ENCODE measurements at places on chromosomes 3 and 15.

DNA sequence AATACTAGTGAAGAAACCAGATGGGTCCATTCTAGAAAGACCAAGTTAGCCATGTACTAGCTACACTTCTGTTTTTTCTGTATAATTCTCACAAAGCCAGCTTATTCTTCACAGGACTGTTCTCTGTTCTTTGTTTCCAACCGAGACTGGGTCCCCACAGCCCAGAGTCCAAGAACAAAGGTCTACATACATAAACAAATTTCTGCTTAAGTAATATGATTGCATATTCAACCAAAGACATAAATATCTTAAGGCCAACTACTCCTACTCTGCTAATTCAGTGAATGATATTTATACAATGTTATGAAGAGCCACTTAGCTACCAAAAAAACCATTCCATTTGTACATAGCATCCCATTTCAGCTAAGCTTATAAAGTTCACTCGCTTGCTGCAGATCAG lies 299.8 kb upstream of the CCDC54 start:
- no peak for DNase-seq

- no peak for DNase-seq
Measured at GRCh38 chr3:121821421-121822199, 13.2 kb downstream of the IQCB1 start.

DNA sequence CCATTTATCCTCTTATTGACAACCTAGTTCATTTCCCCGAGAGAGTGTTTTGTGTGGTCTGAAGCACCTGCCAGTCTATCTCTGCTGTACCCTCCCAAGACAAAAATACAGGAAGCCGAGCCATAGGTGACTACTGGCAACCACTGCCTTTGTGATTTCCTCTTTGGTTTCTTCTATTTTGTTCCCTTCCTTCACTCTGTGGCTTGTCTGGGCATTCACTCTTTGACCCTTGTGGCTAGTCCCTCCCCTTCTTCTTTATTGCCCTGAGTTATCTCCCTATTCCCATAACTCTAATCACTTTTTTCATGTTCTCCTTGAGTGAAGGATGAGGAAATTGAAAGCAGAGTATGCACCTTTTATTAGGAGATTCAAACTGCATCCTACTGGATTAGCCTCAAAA lies at the start of gene ADGRG7:
Gene ADGRG7 (plus strand): TSS at position 297 of the 400 bp plus-strand sequence. CDS start 256 bp downstream, outside the sequence.
- no peak for DNase-seq

GRCh38 chr3:128215800-128216495 lies 62.7 kb downstream of the EEFSEC start:
- DNase-seq, result no peak

DNA sequence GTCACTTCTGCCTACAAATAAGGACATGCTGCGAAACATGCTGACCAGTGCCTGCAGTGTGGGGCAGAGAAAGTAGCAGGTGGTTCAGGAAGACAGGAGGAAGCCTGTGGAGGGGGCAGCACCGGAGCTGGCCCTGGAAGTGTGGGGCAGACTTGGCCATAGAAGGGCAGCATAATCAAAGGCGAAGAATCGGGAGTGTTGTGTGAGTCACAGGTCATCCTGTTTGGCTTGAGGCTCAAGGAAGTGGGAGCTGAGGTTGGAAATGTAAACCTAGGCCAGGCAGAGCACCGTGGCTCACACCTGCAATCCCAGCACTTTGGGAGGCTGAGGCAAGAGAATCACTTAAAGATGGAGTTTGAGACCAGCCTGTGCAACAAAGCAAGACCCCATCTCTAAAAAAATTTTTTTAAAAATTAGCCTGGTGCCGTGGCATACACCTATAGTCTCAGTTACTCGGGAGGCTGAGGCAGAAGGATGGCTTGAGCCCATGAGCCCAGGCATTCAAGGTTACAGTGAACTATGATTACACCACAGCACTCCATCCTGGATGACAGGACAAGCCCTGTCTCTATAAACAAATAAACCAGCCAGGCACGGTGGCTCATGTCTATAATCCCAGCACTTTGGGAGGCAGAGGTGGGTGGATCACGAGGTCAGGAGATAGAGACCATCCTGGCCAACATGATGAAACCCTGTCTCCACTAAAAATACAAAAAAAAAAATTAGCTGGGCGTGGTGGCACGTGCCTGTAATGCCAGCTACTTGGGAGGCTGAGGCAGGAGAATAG lies 54.0 kb downstream of the FAM43A start:
- no peak for DNase-seq

DNA sequence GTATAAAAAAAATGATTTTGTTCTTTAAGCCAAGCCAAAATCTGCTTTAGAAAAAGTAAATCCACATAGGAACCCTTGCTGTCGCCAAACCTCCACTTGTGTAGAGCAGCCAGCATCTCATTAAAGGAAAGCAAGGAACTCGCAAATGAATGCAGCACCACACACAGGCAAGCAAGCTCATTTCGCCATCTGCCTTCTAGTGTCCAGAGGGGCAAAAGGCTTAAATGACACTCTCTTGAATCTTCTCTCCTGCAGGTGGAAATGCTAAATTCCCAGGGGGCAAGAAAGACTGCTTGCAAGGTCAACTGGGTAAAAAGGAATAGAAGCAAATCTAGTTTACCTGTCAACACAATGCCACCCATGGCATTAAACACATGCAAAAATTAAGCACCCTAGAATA lies 2.4 kb downstream of the MB21D2 start:
- no peak for DNase-seq

DNA sequence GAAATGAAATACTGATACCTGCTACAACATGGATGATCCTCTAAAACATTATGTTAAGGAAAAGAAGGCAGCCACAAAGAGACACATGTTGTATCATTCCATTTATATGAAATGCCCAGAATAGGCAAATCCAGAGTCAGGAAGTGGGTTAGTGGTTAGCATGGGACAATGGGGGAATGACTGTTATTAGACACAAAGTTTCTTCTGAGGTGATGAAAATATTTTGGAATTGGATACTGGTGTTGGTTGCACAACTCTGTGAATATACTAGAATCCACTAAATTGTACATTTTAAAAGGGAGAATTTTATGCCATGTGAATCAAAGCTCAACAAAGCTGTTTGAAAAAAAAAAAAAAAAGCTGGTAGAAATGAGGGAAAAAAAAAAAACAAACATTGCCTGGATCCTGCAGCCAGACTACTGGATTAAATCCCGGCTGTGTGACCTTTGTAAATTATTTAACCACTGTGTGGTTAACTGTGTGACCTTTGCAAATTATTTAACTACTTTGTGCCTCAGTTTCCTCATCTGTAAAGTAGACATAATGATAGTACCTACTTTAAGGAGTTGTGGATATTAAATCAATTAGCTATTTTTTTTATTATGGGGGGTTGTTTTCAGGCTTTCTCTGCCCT lies 75.6 kb upstream of the PRICKLE2 start:
- no peak for DNase-seq

GRCh38 chr3:177647341-177647740 lies 450.1 kb upstream of the TBL1XR1 start:
- no peak for DNase-seq

DNA sequence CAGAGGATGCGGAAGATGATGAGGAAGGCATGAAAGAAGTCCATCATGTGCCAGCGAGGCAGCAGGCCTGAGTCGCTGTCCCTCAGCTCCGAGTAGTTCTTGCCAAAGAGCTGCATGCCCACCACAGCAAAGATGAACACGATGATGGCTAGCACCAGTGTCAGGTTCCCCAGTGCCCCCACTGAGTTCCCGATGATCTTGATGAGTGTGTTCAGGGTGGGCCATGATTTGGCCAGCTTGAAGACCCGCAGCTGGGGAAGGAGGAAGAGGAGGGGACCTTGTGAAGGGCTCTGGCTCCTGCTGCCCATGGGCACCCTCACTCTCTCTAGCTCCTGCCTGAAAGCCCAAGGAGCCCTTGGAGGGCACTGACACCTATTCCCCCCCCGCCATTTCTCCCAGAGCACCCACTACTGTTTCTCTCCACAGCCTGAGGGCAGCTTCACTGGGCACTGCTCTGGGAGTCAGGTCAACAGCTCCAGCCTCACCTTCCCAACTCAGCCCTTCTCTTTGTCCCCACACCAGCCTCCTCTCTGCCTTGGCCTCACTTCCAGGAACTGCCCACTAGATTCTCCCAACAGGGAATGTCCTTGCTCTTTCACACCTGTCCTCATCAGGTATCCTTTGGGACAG lies 63.6 kb downstream of the SCN5A start:
- DNase-seq, result no peak

DNA sequence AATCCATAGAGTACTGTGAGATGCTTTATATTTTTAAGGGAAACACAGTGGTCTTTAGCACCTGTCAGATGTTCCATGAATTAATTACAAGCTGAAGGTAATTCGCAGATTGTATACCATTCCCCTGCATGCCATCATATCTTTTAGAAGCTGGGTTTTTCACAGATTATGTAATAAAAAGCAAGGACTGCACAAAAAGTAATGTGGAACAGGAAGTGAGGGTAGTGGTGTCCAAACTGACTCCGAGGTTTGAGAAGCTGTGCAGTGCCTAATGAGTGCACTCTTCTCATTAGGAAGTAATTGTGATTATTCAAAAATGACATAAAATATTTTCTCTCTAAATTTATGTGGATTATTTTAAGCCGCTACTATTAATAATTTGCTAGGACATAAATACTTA lies 123.2 kb downstream of the GOLIM4 start:
- no peak for DNase-seq

DNA sequence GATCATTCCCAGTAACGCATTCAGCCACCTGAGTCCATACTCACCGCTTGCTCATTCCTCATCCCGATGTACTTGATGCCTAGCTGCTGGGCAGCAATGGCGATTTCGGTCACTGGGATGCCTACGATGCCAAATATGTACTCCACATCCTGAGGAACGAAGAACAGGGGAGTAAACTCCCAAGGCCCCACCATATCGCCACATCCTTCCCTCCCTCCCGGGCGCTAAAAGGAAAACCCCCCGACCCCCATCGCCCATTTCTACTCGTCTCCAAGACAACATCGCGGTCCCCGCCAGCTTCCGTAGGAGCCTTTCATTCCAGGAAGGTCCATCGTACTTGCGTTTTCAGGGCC lies 347 bp downstream of the HACL1 start:
- no peak for DNase-seq

GRCh38 chr15:34490417-34491193 lies 53.0 kb upstream of the GOLGA8A start:
- no peak for DNase-seq

DNA sequence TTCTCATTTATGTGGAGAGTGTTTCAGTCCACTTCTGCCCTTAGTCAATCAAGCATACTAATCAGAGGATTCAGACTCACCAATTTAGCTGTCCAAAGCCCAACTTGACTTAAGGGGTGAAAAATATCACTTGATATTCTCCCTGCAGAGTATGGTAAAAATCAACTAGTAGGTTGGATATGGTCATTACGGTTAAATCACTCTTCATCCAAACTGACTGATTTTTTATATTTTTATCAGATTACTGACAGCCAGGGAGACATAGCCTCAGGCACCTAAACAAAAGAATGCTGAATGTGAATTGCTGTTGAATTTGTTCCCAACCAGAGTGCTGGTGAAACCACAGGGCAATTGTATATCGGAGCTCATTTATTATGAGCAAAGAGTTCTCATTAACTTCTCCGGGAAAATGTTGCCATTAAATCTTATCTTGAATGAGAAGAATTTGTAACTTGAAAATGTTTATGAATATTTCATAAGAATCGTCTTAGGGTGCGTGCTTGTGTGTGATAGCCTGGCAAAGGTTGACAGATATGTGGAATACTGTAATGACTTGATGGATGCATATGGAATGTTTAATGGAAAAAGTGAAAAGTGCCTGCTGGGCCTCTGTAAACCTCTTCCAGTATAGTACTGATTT lies 411.2 kb downstream of the NAALADL2 start:
- no peak for DNase-seq

DNA sequence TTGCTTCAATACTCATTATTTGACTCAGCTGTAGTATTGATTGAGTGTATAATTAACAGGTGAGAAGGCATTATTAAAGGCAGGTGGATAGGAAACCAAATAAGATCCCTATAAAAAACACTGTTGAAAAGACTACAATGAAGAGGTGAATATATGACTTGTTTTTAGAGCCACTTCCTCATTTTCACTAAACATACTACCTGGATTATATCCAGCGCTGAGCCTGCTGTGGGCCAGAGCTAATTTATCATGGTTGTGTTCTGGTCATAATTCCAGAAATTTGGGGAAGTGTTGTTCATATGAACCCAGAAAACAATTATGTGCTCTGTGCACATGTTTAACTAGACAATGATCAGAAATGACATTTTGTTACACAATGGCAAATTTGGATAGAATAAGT lies 235.3 kb upstream of the MME start:
- no peak for DNase-seq

DNA sequence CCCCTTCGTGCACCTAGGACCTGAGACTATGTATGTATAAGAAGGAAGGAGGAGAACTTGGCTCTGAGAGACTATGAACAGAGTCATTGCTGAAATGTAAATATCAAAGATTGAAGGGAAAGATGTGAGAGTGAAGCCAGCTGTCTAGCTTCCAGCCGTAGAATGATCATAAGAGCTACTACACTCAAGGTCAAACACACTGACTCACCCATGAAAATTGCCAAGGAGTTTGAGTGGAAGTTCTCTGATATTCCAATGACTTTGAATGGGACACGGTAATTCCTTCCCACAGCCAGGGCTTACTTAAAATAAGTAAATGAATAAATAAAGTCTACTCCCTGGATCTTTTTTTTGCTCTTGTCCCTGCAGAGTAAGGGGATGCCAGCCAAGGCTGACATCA lies 398.9 kb upstream of the TPRG1 start:
- DNase-seq, result no peak

DNA sequence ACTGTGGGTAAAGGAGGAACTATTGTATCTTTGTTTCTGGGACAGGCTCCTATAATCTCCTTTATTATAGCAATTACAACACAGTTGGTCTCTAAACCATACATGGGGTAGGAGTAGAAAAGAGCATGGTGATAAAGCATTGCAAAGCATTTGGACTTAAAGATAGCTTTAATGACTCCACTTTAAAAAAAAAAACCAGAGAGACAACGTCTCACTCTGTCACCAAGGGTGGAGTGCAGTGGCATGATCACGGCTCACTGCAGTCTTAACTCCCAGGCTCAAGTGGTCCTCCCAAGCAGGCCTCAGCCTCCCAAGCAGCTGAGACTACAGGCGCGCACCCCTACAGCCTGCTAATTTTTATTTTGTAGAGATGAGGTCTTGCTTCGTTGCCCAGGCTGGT lies 68.2 kb downstream of the DENND4A start:
- DNase-seq, result no peak

DNA sequence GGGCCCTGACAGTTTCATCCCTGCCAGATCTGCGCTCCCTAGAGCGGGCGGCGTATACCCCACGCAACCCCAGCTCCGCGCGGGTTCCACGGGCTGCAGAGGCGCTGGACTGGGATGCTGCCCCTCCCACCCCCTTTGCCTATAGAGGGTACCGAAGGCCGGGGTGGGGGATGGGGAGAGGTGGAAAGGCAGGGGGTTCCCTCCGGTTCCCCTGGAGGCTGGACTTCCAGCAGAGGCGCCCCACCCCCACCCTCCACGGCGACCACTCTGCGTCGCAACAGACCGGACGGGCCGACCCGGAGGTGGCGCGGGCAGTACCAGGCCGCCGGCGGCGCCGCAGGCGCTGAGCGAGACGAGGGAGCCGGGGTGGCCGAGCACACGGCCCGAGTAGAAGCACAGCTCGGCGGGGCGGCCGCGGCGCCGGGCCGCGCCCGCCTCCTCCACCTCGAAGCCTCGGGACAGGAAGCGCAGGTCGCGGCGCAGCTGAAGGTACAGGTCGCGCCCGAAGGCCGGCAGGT lies 995 bp downstream of the ADAMTS17 start:
- DNase-seq, result no peak

Measured in CD4-positive, alpha-beta T cell treated with Interleukin-10 for 1 hour (primary cell).